ENCODE measurements at places on chromosomes 2 and 18. TPM values are rescaled to one million over a fixed set of nuclear protein-coding genes. Genes with fewer than 3 reads are reported as not detected.

The ARPC2 gene
- 635 TPM for total RNA-seq

The SALL3 gene
- not detected for total RNA-seq

The TCF23 gene
- not detected for total RNA-seq

The GPR155 gene
- 4.4 TPM for total RNA-seq

The KCNE4 gene
- 8.3 TPM for total RNA-seq

The AGXT gene
- not detected for total RNA-seq

The MOGAT1 gene
- total RNA-seq: not detected

The CFAP65 gene
- total RNA-seq: not detected

The GPR35 gene
- total RNA-seq: 0.28 TPM

The CCDC68 gene
- 0.54 TPM for total RNA-seq

The BCL2 gene
- total RNA-seq: 0.54 TPM

The FAM237A gene
- total RNA-seq: not detected

Measured in IMR-90 (cell line).